ENCODE measurements at places on chromosomes 7 and 10.

- no peak for DNase-seq
These were observed 209.7 kb downstream of the SKIDA1 start for GRCh38 chr10:21315645-21316220.

- no peak for DNase-seq
These were observed 20.7 kb upstream of the PRF1 start for GRCh38 chr10:70622981-70623844.

GRCh38 chr7:29919790-29920189 lies 69.8 kb downstream of the SCRN1 start:
- DNase-seq, result no peak

DNA sequence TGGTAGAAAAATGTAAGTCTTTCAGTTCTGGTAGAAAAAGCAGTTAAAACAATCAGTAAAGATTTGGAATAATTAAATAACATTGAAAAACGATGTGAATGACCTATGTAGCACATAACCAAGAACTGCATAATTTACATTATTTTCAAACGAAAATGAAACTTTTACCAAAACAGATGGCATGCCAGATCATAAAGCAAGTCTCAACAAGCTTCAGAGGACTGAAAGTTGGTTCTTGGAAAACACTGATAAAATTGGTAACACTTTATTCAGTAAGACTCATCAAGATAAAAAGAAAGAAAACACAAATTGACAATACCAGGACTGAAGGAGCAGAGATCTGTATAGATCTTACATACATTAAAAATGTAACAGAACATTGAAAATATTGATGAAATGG lies 92.8 kb downstream of the VIPR2 start:
- DNase-seq, result no peak

GRCh38 chr10:131617113-131617858 lies 283.5 kb upstream of the PPP2R2D start:
- DNase-seq, result no peak

DNA sequence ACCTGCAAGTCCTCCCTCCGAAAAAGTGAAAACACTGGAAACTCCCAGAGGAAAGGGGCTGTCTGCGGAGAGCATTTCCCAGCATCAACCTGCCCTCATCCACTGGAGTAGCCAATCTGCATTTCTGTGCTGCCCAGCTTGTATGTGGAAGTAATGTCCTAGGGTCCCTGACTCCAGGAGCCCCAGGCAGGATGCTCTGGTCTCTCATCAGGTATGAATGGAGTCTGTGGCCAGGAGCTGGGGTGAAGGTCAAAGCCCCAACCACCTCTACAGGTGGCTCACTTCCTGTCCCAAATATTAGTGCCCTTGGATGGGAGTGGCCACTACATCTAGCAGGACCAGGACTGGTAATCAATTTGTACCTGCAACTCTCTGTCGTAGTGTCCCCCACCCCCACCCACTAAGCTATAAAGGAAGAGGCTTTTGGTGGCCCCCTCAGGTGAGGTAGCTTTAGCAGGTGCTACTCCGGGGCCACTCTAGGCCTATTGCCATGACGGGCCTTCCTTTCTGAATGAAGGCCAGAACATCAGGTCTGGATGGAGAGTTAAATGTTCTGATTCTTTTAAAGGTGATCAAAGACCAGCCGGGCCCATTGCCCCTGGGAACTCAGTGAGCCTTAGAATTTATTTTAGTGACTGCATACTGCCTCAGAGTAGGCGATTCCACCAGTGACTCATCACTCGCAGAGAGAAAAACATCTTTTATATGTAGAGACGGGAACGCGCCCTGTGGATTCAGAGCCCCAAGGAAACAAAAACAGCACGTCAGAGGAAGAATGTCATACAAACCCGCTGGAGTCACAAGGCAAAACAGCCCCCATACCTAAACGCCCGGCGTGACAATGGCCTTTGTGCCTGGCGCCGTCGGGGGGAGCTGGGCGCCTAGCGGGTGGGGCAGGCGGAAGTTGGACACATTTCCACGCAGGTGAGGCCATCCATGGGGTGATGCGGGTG lies 13.0 kb downstream of the EN2 start:
- DNase-seq, result no peak

DNA sequence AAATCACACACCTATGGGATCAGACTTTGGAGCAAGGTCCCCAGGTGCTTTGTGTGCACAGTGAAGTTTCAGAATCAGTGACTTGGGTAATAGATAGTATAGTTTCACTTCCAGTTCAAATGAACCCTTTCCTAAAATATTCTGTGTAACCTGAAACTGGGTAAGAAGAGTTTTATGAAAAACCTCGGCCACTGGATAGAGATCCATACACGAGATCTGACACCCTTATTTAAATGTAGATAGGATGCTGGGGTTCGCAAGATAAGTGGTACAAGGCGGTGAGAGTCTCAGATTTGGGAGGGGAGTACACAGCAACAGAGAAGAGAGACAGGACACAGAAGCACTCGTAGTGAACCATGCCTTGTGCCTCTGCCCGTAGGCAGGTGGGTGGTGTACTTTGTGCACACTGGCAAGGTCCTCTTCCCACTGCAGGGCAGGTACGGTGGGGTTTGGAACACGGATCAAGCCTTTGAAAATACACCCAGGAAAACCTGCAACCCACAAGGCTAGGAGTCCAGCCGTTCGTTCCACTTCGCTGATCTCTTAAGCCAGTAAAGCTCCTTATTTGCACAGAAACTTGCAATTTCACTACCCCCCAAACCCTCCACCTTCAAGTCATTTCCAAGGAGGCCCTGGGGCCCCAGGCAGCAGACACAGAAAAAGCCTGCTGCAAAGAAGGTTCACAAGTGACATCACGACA lies 162.8 kb downstream of the USP6NL start:
- no peak for DNase-seq

GRCh38 chr10:128337860-128338378 lies 211.7 kb upstream of the MKI67 start:
- no peak for DNase-seq

GRCh38 chr7:129073204-129073603 lies 18.3 kb upstream of the TNPO3 start:
- DNase-seq, result no peak

GRCh38 chr7:5692112-5692844 lies 89.2 kb downstream of the RNF216 start:
- DNase-seq, result no peak

DNA sequence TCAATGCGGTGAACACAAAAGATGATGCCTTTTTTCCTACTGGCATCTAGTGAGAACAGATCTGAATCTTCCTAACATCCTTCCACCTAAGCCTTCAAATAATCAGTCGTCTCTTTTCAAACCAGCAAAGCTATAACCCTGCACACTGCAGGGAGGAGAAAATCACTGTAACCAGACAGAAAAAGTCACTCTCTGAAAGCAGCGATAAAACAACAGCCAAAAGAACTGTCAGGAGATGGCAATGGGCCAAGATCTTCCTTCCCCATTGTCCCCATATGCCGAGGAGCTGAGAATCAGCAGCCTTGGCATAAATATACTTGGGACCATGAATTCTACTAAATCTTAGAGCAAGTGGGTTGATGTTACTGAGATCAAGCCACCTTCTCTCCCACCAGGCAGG lies 13.1 kb downstream of the FZD9 start:
- DNase-seq, result no peak

- DNase-seq, result no peak
These were observed 34.6 kb upstream of the HECW1 start for GRCh38 chr7:43077732-43078391.

- DNase-seq, result no peak
These were observed at the start of gene FKBP9 for GRCh38 chr7:32957326-32958045. Gene FKBP9, plus strand, starts transcription at chr7:32957440. Its CDS starts 134 bp downstream, at chr7:32957574.

GRCh38 chr10:69451784-69452251 lies 553 bp downstream of the TSPAN15 start:
- DNase-seq, result no peak

DNA sequence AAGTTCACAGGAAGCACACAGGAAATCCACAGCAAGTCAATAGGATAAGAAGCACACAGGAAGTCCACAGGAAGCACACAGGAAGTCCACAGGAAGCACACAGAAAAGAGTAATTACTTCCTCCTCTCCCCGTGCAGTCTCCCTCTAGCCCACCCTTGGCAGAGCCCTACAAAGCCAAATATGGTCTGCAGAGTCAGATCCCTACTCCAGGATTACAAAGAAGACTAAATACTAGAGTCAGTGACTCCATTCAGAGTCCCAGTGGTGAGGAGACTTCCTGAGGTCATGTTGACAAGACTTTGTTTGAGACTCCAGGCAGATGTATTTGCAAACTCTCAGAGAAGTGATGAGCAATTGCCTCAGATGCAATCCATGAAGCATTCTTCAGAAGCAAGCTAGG lies 398.6 kb upstream of the AUTS2 start:
- DNase-seq, result no peak

DNA sequence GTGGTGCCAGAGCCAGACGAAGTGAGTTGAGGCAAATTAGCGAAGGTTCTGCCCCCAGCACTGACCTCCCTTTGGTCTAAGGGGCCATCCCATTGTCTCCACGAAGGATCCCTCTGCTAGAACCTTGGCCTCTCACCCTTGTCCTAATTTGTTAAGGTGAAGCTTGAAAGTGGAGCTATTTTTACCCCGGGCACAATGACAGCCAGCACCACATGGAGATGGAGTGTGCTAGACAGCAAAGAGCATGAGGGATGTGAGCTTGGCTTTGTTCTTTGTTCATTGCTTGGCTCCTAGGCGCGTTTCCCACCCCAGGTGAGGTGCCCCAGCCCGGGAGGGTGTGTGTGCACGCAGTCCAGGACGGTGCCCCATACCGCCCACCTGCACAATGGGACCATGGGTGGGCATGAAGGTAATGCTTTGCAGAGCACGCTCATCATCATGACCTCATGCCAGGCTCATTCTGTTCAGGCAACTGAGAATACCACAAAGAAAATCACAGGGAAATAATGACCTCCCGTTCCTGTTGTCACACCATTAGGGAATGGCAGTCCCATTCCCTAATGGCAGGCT lies 361.0 kb upstream of the FZD8 start:
- no peak for DNase-seq

GRCh38 chr10:113027574-113028455 lies 77.8 kb downstream of the TCF7L2 start:
- no peak for DNase-seq

DNA sequence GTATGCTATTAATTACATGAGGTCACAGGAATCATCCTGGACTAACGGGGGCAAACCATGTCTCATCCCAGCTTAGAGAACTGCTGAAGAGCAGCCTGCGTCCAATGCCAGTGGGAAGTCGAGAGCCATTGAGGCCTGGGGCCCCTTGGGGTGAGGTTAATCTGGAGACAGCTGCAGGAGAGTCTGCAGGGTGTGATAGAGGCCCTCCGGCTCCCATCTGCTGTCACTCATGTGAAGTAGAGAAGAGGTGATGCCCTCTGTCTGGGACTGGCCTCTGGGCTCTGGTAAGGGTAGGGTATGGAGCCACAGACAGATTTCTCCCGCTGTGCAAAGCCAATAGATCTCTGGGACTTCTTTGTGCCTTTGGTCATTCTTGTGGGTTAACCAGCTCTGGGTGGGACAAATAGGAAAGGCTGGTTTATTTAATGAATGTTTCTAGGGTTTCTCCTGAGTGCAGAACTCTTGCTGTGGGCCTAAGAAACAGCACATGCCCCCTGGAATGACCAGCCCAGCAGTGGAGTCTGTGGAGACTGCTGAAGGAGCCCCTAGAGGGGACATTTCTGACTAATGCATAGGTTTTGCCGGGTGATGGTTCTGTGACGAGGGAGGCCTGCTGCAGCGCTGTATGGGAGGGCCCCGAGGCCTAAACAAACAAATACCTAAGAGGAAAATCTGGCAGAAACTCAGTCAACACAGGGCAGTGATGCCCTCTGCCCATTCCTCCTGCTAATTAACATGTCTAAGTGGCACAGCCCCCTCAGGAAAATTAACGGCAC lies 34.5 kb downstream of the CRHR2 start:
- no peak for DNase-seq

DNA sequence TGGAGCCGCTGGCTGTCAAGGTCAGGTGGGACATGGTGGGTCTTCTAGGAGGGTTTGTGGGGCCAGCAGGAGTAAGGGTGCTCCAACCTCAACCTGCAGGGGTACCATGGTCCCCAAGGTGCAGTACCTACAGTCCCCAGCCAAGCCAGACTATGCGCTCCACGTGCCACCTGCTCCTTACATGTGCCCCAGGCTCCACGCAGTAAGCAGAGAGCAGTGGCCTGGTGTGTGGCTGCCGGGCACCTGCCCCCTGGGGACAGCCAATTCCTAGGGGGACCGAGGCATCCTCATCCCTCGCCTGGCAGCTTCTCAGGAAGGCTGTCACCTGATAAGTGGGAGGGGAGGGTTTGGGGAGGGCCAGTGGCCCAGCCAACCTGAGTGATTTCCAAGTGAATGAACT lies 11.7 kb upstream of the ZNF716 start:
- no peak for DNase-seq

- peak; percentile 40 for DNase-seq
These were observed 103.9 kb downstream of the CUBN start for GRCh38 chr10:17025444-17026295.

DNA sequence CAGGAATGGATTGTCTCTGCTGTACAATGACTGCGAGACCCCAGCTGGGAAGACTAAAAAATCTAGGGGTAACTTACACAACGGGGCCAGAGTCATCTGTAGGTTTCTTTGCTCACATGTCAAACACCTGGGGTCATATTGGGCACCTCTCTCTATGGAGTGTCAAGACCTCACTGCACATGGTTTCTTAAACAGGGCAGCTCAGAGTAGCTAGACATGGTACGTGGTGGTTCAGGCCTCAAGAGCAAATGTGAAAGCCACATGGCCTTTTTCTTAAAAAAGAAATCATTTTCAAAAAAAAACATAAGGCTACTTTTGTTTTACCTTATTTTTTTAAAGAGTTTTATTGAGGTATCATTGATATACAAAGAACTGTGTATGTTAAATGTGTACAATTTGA lies 162.2 kb upstream of the ITGB1 start:
- no peak for DNase-seq

DNA sequence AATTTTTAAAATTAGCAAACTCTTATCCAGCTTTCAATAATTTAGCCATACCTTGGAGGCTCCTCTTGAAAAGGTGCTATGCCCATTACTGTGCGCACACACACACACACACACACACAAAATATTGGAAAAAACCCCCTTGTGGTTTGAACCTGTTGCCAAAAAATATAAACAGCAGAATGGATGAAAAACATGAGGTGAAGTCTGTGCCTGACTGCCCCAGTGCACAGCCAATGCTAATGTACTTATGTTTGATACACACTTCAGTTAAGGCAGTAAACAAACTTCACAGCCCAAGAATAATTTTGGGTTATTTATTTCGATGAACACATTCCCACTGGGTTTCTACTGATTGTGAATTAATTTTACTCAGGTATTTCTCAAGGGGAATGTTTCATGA lies 113.2 kb upstream of the SEM1 start:
- no peak for DNase-seq

GRCh38 chr7:43021431-43021830 lies 89.3 kb downstream of the MRPL32 start:
- no peak for DNase-seq
